Liver (tissue), 10 donors: ENCODE measurements at places on chromosomes 11 and 22. TPM values are rescaled to one million over a fixed set of nuclear protein-coding genes. Genes with fewer than 3 reads are reported as not detected.

CREB3L1 gene
- 0.17 TPM for total RNA-seq

GNG3 gene
- not detected for total RNA-seq

GRCh38 chr22:31085493-31085824 lies 4.3 kb downstream of the SMTN start:
- H3K36me3 ChIP-seq = no peaks in the 10 kb centered on the region
- H3K27me3 ChIP-seq = no peaks in the 10 kb centered on the region
- peak overlapping the region; percentile 3 for H3K27ac ChIP-seq
- H3K4me3 ChIP-seq = peak overlapping the region; percentile 75
- H3K4me1 ChIP-seq = peaks cover 3% of the 10 kb centered on the region

- no peaks in the 10 kb centered on the region for H3K4me1 ChIP-seq
- no peak overlapping the region for H3K4me3 ChIP-seq
- H3K36me3 ChIP-seq = no peaks in the 10 kb centered on the region
- DNase-seq = no peak
- no peaks in the 10 kb centered on the region for H3K27me3 ChIP-seq
Measured at GRCh38 chr11:2802389-2803185, 83.0 kb downstream of the CDKN1C start.
